ENCODE measurements at places on chromosomes 5 and 9. TPM values are rescaled to one million over a fixed set of nuclear protein-coding genes. Genes with fewer than 3 reads are reported as not detected.

The PCDHA8 gene
- total RNA-seq, result 1.0 TPM

DNA sequence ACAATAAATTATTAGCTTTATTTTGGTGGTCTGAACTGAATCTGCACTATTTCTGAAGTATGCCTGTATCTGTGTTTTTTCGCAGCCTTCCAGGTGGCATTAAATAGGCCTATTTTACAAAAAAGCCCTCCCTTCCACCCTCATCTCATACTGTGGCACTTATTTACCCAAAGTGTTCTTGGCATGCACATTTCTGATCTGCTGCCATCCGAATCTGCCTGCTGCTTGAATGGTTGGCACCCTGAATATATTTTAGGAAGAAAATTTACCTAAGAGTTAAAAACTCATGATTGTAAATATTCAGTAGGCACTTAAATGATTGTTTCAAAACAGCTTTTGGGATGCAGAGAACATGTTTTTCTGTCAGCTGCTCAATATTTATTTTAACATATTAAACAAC is 150.1 kb downstream of the SLC28A3 start:
- no peaks in the 10 kb centered on the region for H3K36me3 ChIP-seq
- H3K4me1 ChIP-seq, result no peaks in the 10 kb centered on the region
- no peak overlapping the region for H3K27ac ChIP-seq
- H3K27me3 ChIP-seq, result no peaks in the 10 kb centered on the region

GRCh38 chr9:13948037-13948436 is 365.9 kb downstream of the NFIB start:
- H3K36me3 ChIP-seq, result no peaks in the 10 kb centered on the region
- H3K27me3 ChIP-seq, result no peaks in the 10 kb centered on the region
- peaks cover 3% of the 10 kb centered on the region for H3K4me1 ChIP-seq
- H3K4me3 ChIP-seq, result no peak overlapping the region
- DNase-seq, result no peak

DNA sequence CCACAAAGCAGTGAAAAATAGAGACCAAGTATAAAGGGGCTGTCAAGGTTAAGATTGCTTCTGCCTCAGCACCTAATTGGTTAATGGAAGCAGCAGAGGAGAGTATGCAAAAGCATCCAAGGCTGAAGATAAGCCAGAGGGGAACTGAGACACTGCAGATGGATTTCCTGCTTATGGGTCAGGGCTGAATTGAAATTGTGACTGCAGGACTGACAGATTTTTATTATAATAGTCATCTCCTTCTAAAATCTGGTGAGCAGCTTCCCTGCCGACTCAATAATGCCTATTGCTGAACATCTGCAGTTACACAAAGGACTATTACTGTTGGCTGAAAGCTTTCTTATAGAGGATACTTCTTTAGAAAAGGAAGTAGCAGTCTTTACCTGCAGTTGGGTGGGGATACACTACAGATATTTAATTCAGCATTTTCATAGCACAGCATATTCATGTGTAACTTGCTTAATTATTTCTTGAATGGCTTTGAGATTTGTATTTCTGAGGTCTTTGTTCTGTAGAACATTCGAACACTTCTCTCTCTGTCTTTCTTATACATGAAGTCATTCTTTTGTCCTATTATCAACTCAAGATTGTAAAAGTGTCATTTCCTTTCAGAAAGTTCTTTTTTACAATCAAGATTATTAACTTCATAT is 363.0 kb upstream of the RIOK2 start:
- H3K4me3 ChIP-seq, result no peak overlapping the region
- H3K27ac ChIP-seq, result no peak overlapping the region
- H3K36me3 ChIP-seq, result no peaks in the 10 kb centered on the region
- H3K27me3 ChIP-seq, result no peaks in the 10 kb centered on the region

DNA sequence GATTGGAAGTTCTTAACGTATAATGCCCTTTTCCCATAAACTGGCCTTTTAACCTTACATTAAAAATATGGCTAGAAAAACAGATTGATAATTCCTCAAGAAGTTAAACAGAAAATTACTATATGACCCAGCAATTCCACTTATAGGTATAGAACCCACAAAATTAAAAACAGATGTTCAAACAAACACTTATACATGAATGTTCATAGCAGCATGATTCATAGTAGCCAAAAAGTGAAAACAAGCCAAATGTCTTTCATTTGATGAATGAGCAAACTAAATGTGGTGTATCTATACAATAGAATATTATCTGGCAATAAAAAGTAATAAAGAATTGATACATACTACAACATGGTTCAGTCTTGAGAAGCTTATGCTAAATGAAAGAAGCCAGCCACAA is 35.5 kb downstream of the POU5F2 start:
- no peaks in the 10 kb centered on the region for H3K27me3 ChIP-seq
- H3K27ac ChIP-seq, result no peak overlapping the region
- H3K4me1 ChIP-seq, result no peaks in the 10 kb centered on the region
- DNase-seq, result peak; percentile 64
- H3K4me3 ChIP-seq, result no peak overlapping the region
- H3K36me3 ChIP-seq, result no peaks in the 10 kb centered on the region

The LMNB1 gene
- 8.1 TPM for total RNA-seq

DNA sequence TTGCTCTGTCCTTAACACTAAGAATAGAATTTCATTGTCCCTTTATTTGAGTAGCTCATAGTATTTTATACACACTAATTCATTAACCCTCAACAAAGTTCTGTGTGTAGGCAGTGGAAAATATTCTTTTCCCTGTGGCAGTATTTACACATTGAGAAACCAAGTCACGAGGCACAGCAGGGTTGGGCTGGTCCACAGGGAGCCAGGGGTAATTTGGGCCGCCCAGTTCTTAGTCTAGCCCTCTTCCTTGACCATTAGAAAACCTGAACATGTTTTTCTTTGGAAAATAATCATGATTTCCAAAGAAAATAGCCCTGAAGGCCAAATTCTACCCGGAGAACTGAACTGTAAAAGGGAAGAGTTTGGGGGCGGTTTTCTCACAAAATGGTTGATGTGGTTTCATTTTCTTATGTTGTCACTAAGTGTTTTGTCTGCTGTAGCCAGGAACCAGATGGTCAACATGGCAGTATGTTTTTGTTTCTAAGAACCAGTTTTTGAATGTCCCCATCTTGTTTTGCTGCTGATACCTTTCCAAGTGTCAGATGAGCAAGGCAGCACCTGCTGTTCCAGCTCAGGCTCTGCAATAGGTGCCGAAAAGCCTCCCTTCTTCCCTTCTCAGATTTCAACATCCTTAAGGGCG is 29.6 kb downstream of the ARHGEF28 start:
- no peaks in the 10 kb centered on the region for H3K36me3 ChIP-seq
- H3K4me1 ChIP-seq, result peaks cover 5% of the 10 kb centered on the region
- H3K27ac ChIP-seq, result no peak overlapping the region
- DNase-seq, result no peak

- peak within 1 kb of the TSS; percentile 96 for H3K4me3 ChIP-seq
- no peaks in the 10 kb centered on the region for H3K27me3 ChIP-seq
- no peak for DNase-seq
- no peaks in the 10 kb centered on the region for H3K36me3 ChIP-seq
These were observed at the start of gene LARP1 for GRCh38 chr5:154755361-154756008. TSS of gene LARP1 (plus strand) at chr5:154755377. CDS start at chr5:154755758, 381 bp downstream.

The DND1 gene
- 1.4 TPM for total RNA-seq

The SHISAL2B gene
- total RNA-seq, result not detected

The PPP2CA gene
- 180 TPM for total RNA-seq

- no peaks in the 10 kb centered on the region for H3K27me3 ChIP-seq
- H3K4me3 ChIP-seq, result no peak overlapping the region
- no peak overlapping the region for H3K27ac ChIP-seq
- no peaks in the 10 kb centered on the region for H3K36me3 ChIP-seq
- no peak for DNase-seq
These were observed 8.8 kb downstream of the FAM13B start for GRCh38 chr5:138024117-138024516.

- no peaks in the 10 kb centered on the region for H3K36me3 ChIP-seq
- H3K4me1 ChIP-seq, result peaks cover 13% of the 10 kb centered on the region
- no peak overlapping the region for H3K27ac ChIP-seq
- H3K4me3 ChIP-seq, result no peak overlapping the region
- no peak for DNase-seq
- peaks cover 97% of the 10 kb centered on the region for H3K27me3 ChIP-seq
These were observed 7.0 kb downstream of the PAX5 start for GRCh38 chr9:37026931-37027581.

DNA sequence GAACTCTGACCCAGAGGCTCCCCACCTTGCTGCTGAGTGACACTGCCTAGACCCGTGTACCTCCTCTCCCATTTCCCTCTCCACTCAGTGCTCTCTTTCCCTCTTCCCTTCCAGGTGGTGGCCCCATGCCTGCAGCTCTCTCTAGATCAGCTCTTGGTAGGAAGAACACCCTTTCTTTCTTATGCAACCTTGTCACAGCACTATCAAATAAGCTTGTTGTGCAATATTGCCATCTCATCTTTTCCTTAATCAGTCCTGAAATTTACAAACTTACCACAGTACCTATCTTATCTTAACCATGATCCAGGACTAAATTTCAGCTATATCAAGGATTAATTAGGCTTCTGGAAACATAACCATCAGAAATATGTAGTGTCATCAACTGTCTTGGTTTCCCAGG is 88.6 kb downstream of the ZFAND5 start:
- DNase-seq, result no peak
- no peaks in the 10 kb centered on the region for H3K4me1 ChIP-seq
- H3K4me3 ChIP-seq, result no peak overlapping the region

DNA sequence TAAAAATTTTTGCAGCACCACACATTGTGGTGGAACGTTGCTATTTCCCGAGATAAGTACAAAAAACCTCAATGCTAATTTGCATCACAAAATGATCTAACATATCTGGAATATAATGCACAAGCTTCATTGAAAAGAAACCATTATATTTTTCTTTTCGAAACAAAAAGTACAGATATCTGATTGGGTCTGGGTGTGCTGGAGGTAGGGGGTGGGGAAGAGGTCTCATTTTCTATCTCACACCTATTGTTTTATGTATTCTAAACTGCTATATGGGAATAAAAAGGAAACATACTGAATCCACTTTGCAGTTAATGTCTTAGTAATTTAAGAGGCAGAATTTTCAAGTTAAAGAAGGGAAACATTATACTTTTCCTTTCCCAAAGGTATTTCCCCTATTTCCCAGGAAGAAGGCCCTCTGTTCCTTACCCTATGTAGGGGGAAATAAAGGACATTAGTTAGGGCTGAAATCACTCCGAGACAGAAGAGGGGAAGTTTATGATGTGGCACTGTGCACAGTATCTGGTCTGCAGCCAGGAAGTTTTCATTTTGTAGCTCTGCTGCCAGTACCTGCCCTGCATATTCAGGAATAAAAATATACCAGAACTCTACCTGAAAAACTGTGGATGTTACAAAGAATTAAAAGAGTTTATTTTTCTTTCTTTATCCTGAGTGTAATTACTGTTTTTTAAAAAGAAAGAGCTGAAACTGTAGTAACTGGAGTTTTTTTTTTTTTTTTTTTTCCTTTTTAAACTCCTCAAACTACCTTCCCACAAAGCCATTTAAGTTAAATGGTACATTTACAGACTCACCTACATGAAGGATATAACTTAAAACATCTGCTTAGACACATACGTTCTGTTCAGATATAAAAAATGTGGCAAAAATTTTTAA is 7.4 kb downstream of the MEF2C start:
- no peaks in the 10 kb centered on the region for H3K36me3 ChIP-seq
- H3K4me3 ChIP-seq, result no peak overlapping the region
- peaks cover 6% of the 10 kb centered on the region for H3K4me1 ChIP-seq
- H3K27me3 ChIP-seq, result no peaks in the 10 kb centered on the region
- no peak for DNase-seq

DNA sequence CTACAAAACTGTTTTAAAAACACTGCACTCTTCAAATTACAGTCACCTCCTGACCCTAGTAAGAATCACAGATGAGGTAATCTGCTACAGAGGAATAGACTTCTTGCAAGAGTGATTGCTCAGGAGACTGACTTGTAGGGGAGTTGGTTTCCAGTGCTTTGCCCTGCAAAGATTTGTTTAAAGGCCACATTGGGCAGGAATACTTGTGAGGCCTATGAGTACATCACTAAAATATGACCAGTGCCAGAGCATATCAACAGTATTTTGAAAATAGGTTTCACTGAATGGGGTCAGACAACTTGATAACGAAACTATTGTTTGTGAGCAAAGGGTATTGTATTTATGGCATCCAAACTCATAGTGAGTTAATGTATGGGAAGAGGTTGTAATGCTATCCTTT is 21.5 kb upstream of the CTNND2 start:
- no peak for DNase-seq
- H3K4me1 ChIP-seq, result no peaks in the 10 kb centered on the region
- H3K4me3 ChIP-seq, result no peak overlapping the region
- H3K27ac ChIP-seq, result no peak overlapping the region
- H3K36me3 ChIP-seq, result no peaks in the 10 kb centered on the region

GRCh38 chr9:134912126-134912840 is 5.4 kb downstream of the FCN1 start:
- no peaks in the 10 kb centered on the region for H3K4me1 ChIP-seq
- H3K27me3 ChIP-seq, result peaks cover 3% of the 10 kb centered on the region
- no peak for DNase-seq
- no peak overlapping the region for H3K4me3 ChIP-seq
- no peaks in the 10 kb centered on the region for H3K36me3 ChIP-seq
- H3K27ac ChIP-seq, result no peak overlapping the region

DNA sequence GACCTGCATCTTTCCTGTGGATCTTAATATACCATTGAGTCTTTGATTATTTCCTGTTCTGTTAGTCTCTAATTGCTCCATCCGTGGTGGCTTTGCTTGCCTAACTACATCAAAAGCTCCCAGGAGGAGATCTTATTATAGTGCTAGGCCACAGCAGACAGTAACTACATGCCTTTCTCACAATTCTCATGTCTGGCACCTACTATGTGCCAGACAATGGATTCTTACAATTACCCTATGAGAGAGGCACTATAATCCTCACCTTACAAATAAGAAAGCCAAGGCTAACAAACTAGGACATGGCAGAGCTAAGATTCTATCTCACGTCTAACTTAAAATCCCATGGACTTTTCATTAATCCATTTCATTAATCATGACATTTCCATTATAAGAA is 70.3 kb upstream of the TARS1 start:
- H3K4me1 ChIP-seq, result peaks cover 10% of the 10 kb centered on the region
- no peak for DNase-seq
- peak overlapping the region; percentile 69 for H3K27ac ChIP-seq
- H3K4me3 ChIP-seq, result no peak overlapping the region

- no peak overlapping the region for H3K27ac ChIP-seq
- no peak overlapping the region for H3K4me3 ChIP-seq
- peaks cover 6% of the 10 kb centered on the region for H3K27me3 ChIP-seq
- H3K4me1 ChIP-seq, result no peaks in the 10 kb centered on the region
These were observed 15.6 kb upstream of the DENND1A start for GRCh38 chr9:123945532-123945931.

GRCh38 chr5:95304711-95305110 is 19.8 kb upstream of the MCTP1 start:
- DNase-seq, result no peak
- H3K36me3 ChIP-seq, result no peaks in the 10 kb centered on the region
- no peak overlapping the region for H3K4me3 ChIP-seq
- no peak overlapping the region for H3K27ac ChIP-seq
- H3K27me3 ChIP-seq, result peaks cover 3% of the 10 kb centered on the region

GRCh38 chr9:2464624-2465023 is 157.0 kb upstream of the VLDLR start:
- no peaks in the 10 kb centered on the region for H3K4me1 ChIP-seq
- no peak overlapping the region for H3K4me3 ChIP-seq
- no peak overlapping the region for H3K27ac ChIP-seq
- H3K36me3 ChIP-seq, result no peaks in the 10 kb centered on the region
- DNase-seq, result no peak

All from astrocyte (in vitro differentiated cells and primary cell).